ENCODE measurements at places on chromosomes 6 and 20.

- no peak for DNase-seq
Measured at GRCh38 chr6:132741281-132741680, 16.4 kb downstream of the VNN2 start.

DNA sequence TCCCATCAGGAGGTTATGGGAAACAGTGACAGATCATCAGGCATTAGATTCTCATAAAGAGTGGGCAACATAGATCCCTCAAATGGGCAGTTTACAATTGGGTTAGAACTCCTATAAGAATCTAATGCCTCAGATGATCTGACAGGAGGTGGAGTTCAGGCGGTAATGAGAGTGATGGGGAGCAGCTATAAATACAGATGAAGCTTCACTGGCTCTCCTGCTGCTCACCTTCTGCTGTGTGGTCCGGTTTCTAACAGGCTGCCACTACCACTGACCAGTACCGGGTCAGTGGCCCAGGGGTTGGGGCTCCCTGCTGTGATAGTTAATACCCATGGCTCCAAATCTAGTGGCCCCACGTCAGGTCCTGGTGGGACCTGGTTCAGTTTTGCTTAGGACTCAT is 135.7 kb downstream of the OR2B2 start:
- no peak for DNase-seq

DNA sequence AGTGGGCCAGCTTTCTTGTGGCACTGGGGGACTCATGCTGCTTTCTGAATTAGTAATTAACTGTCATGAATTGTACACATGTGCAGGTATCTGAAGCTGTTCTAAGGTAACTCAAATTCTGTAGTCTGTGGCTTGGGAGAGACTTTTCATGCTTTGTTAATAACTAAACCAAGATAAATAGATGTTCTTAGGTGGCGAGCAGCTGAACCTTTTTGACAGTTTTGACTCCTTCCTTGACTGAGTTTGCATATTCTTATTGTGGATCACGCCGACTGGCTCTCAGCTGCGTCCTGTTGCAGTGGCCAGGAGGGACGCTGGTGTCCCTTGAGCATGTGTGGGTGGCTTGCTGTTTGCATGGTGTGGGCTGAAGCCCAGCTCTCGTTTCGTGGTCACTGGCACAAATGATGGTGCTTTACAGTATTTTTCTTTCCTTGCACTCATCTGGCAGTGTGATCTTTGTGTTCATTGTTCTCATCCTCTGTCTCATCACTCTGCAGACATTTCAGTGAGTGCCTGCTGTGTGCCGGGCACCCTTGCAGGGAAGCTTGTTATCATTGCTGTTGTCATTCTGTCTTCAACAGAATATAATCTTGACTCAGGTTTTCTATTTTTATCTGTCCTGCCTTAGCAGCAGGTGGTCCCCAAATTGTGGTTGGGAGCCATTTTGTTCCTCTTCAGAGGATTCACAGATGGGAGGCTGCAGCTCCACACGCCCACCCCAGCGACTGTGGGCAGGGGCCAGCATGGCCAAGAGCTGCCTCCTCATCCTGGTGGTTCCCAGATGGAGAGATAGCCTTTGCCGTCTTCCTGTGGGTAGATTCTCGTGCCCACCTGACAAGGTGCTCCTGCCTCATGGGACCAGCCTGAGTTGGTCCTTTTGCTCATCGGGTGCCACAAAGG is 39.6 kb downstream of the DUSP22 start:
- no peak for DNase-seq

- DNase-seq, result no peak
Measured at GRCh38 chr6:160124605-160125004, 3.0 kb downstream of the SLC22A1 start.

Data from right hindlimb (tissue), 1 donor.